ENCODE measurements at places on chromosomes 7 and 10. TPM values are rescaled to one million over a fixed set of nuclear protein-coding genes. Genes with fewer than 3 reads are reported as not detected.
A peak's percentile ranks its signal among the peaks of the same experiment; 100 is the strongest.

Gene HSPA12A
- total RNA-seq = 13.9 TPM

- no peak for DNase-seq
Observed at GRCh38 chr10:89888321-89889070, 187.1 kb downstream of the KIF20B start.

- DNase-seq = no peak
Observed at GRCh38 chr10:29471544-29471859, 163.3 kb downstream of the SVIL start.

Gene RBP4
- 0.99 TPM for total RNA-seq

DNA sequence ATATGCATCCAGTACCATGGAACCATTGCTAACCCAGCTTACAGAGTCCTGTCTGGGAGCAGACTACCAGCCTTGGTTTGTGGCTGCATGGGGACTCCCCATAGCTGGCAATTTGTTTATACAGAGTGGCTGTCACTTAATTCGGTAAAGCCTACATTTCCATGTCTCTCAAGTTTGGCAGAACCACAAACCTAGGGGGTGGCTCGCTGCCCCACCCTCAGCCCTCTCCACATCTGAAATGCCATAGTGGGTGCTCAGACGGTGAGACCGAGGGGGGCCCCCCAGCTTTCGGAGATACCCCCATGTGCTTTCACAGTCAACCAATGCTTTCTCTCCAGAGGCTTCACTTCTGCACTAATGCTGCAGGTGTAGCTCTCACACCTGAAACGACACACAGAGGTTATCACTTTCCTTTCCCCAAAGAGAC, 75.5 kb upstream of the KAT6B start:
- DNase-seq = no peak

Gene TAS2R4
- total RNA-seq = 2.3 TPM

- no peak for DNase-seq
Observed at GRCh38 chr10:70137927-70138883, 5.6 kb upstream of the AIFM2 start.

DNA sequence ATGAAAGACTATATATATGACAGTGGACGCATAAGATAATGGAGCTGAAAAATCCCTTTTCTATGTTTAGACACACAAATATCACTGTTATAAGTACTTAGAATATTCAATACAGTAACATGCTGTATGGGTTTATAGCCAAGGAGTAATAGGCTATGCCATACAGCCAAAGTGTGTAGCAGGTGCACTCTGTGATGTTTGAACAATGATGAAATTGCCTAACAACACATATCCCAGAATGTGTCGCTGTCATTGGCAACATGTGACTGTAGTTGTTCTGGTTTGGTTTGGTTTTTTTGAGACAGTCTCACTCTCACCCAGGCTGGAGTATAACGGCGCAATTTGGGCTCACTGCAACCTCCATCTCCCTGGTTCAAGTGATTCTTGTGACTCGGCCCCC, 26.1 kb downstream of the NOM1 start:
- peak; percentile 10 for DNase-seq

DNA sequence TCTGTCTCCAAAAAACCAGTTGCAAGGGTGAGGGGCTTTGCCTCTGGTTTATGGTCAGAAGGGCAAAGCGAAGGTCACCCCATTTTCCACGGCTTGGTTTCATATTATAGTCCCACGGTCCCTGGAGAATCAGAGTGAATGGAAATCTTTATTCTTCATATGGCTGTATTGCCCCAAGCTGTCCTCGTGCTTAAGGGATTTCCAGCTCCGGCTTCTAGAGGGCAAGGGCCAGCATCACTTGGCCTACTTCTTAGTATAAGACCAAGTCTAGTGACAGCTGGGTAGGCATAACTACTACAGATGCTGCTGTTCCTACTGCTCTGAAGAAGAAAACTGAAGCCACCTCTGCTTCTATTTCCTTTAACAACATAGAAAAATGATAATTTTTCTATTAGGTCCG, 63.2 kb downstream of the PARP12 start:
- no peak for DNase-seq

DNA sequence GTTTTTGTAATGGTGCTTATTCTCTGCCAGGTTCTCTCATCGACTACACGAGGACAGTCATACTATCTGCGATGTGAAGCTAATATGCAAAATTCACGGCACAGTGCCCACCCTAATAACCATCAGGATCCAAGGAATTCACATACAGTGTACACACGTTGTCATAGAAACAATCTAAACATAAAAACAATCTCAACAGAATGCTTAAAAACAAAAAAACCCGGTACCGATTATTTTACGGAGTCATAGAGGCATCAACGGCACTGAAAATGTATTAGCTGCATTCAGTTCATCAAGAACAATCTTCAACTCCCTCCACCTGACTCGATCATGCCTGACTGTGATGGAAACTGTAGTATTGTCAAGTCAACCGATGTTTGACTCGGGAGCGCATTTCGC, 628 bp downstream of the MRPS33 start:
- no peak for DNase-seq

- no peak for DNase-seq
Observed at GRCh38 chr10:99779335-99779734, 3.1 kb upstream of the ABCC2 start.

DNA sequence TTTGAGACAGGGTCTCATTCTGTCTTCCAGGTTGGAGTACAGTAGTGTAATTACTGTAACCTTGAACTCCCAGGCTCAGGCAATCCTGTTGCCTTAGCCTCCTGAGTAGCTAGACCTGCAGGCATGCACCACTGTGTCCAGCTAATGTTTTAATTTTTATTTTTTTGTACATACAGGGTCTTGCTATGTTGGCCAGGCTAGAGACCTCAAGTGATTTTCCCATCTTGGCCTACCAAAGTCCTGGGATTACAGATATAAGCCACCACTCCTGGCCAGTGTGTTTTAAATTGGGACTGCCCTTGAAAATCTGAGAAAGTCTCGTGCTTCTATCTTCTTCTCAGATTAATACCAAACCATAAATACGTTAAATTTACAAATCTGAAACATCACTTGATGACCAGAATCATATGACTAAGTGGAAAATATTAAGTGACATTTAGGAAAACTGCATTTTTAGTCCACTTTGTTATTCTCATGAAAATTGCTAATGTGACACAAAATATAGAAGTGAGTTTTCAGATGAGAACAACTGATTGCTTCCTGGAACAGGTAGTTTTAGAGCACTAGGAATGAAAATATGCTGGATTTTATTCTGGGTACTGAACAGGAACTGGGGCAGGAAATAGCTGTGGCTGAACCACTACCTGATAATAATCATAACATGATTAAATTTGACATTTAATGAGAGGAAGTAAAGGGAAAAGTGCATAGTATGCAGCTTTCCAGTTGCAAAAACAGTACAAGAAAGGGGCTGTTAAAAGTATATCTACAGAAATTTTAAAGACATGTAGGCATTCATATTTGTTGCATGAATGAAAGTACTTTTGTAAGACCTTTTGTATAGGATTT, 4.2 kb downstream of the PHTF2 start:
- no peak for DNase-seq

- DNase-seq = no peak
Observed at GRCh38 chr7:140249036-140249806, 72.4 kb upstream of the KDM7A start.

Gene ZNF107
- total RNA-seq = 15.7 TPM

GRCh38 chr10:115094416-115095140, 1.4 kb downstream of the ATRNL1 start:
- DNase-seq = no peak

DNA sequence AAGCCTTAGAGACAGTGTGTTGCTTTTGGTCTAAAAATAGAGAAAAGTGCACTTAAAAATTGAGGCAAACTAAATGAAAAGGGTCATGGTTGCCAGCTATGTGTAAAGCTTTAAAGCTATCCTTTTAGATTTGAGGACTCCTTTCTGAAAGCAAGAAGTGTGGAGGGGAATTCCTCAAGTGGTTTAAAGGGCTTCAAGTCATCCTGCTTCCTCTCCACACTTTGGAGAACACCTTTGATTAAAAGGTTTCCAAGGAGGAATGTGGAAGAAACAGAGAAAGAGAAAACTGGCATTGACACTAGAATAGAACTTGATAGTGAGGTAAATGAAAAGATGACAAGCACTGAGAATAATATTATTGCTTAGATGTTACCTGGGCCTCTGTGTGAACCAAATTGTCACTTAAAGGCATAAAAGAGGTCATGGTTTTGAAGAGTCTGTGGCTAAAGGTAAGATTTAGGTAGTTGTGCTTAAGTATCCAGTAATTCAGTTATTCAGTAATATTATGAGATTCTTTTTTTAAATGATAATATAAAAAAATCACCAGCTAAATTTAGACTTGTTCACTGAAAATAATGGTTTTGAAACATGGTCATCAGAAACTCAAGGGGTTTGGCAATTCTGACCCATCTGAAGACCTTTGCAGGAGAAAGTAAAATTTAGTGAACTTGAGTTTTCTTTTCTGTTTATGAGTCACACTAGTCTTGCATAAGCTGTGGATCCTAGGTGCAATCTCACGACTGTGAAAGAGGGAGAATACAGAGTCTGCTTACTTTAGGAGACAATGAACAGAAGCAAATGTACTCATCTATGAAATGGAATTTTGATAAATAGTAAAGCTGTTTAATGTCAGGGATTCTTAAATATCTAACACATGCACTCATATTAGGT, 466.0 kb downstream of the KIF20B start:
- no peak for DNase-seq

GRCh38 chr7:87505557-87506245, 30.2 kb upstream of the ABCB4 start:
- DNase-seq = no peak

GRCh38 chr7:150942001-150942590, 36.0 kb downstream of the KCNH2 start:
- peak; percentile 79 for DNase-seq

GRCh38 chr7:101315336-101315735, 6.3 kb downstream of the IFT22 start:
- DNase-seq = peak; percentile 87

Gene TRIM50
- total RNA-seq = not detected

Gene CALML5
- not detected for total RNA-seq

Gene NUDT13
- total RNA-seq = 2.4 TPM

Gene MGMT
- total RNA-seq = 27.3 TPM

- DNase-seq = peak; percentile 79
Observed at GRCh38 chr10:132388891-132389432, 8.0 kb upstream of the PWWP2B start.

- no peak for DNase-seq
Observed at GRCh38 chr7:18547509-18548187, 52.1 kb downstream of the HDAC9 start.

Gene HPS1
- 43.3 TPM for total RNA-seq

- no peak for DNase-seq
Observed at GRCh38 chr7:138684340-138684739, 16.8 kb downstream of the SVOPL start.

DNA sequence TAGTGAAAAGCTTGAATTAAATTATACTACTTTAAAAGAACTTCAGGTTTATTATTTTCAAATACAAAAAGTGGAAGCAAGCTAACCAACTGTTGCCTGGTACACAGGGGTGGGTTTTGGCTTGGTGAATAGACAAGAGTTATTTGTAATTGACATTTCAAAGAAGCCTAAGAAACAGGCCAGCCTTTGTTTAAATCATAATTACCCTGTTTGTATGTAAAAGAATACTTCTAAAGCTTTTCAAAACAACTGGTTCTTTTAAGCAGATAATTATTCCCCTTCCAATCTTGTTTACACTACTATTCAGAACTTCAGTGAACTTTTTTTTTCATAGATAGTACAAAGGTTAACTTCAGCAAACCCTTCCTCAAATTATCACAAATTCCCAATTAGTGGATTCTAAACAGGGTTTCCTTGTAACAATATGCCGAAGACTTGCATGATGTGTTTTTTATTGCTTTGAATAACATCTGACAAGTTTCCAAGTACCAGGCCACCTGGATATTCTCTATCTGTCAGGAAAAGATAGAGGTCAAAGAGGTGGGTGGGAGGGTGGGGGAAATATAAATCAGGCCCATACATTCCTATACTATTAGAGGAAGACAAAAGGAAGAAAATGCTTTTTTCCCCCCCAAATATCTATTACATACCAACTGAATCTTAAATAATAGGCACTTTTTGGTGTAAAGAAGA, 20.4 kb downstream of the SSMEM1 start:
- DNase-seq = no peak

DNA sequence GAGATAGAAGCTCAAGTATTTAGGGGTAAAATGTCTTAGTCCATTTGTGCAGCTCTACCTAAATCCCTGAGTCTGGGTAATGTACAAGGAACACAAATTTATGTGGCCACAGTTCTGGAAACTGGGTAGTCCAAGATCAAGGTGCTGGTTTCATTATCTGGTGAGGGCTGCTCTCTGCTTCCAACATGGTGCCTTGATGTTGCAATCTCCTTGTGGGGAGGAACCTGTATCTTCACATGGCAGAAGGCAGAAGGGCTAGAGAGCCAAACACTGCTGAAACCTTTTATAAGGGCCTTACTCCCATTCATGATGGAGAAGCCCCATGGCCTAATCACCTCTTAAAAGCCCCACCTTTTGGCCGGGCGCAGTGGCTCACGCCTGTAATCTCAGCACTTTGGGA, 8.7 kb upstream of the BAZ1B start:
- no peak for DNase-seq

- DNase-seq = no peak
Observed at GRCh38 chr10:11663763-11664555, 52.5 kb upstream of the USP6NL start.

GRCh38 chr10:97154781-97155180, 31.0 kb downstream of the SLIT1 start:
- DNase-seq = peak; percentile 15

GRCh38 chr10:98397089-98397600, 17.8 kb downstream of the PYROXD2 start:
- DNase-seq = no peak

Gene ATG9B
- total RNA-seq = 1.2 TPM

DNA sequence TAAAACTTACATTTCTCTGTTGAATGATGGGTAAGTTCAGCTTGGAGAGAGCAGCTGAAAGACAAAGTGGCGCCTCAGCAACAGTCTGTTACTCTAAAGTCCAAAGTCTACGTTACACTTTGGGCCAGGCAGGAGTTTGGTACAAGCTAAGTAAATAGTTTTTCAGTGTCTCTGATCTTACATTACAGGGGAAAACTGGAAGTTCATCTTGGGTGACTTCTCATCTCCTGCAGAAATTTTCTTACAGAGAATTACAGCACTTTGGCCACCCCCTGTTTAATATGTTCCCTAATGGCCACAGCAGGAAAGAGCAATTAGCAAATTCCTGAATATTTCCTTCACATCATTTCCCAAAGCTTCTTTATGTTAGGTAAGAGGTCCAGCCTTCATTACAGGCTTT, 67.1 kb downstream of the ABCC2 start:
- DNase-seq = no peak

DNA sequence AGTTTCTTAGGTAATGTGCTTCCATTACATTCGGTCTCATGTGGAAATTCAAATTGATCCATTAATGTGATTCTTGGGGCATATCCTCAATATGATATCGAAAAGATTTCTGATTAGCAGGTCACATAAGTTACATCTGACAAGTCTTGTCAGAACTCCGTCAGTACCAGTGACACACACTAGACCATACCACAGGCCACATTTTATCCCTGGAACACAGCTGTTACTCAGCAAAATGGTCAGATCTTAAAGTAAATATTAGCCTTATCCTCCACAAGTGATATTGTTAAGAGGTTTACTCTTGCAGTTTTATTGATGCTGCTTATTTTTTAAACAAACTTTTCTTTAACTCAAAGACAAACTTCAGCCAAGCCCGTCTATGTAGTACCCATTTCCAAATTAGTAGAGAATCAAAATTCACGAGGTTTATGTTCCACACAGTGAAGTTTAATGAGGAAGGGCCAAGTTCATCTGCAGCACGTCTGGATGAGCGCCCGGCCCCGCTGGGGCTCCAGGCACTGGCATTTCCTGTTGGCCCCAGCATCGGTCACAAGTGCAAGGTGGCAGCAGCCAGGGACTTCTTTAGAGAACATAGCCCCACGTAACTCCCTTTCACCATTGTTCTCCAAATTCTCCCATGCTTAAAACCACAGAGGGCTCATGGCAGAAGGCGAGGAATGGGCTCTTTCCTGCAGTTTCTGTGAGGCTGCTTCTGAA, 132.2 kb downstream of the VIPR2 start:
- no peak for DNase-seq

All from endodermal cell (in vitro differentiated cells).